ENCODE measurements at places on chromosomes 2 and 18. TPM values are rescaled to one million over a fixed set of nuclear protein-coding genes. Genes with fewer than 3 reads are reported as not detected.
A peak's percentile ranks its signal among the peaks of the same experiment; 100 is the strongest.

- no peak for DNase-seq
Measured at GRCh38 chr18:28984731-28985130, 807.8 kb upstream of the CDH2 start.

GRCh38 chr18:79374408-79375171, 21.1 kb upstream of the NFATC1 start:
- DNase-seq, result no peak

GRCh38 chr2:9993488-9994165, 42.1 kb downstream of the GRHL1 start:
- peak; percentile 55 for DNase-seq

DNA sequence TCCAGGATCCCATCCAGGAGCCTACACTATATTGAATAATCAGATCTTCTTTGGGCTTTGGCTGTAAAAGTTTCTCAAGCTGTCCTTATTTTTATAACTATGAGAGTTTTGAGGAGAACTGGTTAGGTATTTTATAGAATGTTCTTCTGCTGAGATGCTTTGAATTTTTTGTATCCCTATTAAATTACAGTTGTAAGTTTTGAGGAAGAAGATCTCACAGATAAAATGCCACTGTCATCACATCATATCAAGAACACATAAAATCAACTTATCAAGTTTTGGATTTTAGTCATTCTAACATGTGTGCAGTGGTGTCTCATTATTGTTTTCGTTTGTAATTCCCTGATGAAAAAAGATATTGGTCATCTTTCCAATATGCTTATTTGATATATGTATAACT, 260.2 kb upstream of the COL3A1 start:
- DNase-seq, result no peak

- DNase-seq, result no peak
Measured at GRCh38 chr18:62784966-62785413, 69.6 kb downstream of the PHLPP1 start.

GRCh38 chr18:49704334-49704733, 109.0 kb downstream of the ACAA2 start:
- no peak for DNase-seq

GRCh38 chr2:231707625-231707926, 749 bp upstream of the PTMA start:
- DNase-seq, result peak; percentile 80

DNA sequence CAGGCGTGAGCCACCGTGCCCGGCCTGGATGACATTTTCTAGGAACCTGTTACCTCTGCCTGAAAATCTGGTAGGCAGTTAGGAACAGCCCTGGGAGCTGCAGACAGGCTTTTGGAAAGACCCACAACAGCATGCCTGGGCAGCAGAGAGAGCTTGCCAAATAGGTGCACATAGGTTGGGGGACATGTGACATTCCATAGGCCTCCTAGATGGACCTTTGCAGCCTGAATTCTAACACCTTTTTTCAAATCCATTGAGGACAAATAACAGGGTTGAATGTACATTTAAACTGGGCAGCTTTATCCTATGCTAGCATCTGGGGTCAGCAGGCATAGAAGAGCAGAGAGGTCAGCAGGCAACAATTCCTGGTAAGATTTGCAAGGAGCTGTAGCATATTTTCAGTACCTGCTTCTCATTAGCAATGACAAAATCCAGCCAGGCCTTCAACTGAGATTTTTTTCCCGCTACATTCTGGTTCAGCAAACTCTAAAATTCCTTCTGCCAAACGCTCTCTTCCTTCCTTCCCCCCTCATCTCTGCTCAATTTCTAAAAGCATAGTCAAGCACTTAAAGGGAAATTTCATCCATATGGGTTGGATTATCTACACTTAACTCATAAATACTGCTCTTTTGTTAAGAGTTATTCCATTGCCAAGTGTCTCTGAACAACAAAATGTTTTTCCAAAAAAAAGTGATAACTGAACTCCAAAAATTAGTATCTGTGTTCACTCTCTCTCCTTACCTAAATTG, 75.2 kb downstream of the SOWAHC start:
- DNase-seq, result peak; percentile 47

- DNase-seq, result no peak
Measured at GRCh38 chr2:199812493-199812892, 38.5 kb downstream of the FTCDNL1 start.

GRCh38 chr2:202121532-202122162, 48.6 kb downstream of the KIAA2012 start:
- DNase-seq, result no peak

DNA sequence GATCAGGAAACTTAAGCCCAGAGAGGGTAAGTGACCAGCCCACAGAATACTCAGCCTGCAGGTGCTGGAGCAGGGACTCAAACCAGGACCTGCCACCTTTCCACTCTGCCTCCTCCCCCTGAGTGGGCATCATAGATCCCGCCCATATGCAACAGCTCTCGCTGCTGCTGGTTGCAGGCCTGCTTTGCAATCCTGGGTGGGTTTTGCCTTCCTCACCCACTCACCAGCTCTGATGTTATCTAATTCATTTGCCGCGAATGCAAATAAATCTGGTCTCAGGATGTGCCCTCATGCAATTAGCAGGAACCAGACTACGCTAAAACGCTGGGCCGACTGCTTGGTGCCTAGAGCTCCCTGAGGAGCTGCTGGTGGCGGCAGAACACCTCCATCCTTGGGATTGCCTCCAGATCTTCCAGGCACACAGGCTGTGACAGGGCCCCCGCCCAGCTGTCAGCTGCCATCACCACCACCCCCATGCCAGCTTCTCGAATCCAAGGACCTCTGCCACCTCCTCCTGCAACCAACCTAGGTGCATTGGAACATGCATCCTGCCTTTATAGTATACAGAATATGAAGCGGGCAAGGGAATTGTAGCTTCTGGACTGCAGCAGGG, 28.8 kb downstream of the CNGA3 start:
- DNase-seq, result no peak

DNA sequence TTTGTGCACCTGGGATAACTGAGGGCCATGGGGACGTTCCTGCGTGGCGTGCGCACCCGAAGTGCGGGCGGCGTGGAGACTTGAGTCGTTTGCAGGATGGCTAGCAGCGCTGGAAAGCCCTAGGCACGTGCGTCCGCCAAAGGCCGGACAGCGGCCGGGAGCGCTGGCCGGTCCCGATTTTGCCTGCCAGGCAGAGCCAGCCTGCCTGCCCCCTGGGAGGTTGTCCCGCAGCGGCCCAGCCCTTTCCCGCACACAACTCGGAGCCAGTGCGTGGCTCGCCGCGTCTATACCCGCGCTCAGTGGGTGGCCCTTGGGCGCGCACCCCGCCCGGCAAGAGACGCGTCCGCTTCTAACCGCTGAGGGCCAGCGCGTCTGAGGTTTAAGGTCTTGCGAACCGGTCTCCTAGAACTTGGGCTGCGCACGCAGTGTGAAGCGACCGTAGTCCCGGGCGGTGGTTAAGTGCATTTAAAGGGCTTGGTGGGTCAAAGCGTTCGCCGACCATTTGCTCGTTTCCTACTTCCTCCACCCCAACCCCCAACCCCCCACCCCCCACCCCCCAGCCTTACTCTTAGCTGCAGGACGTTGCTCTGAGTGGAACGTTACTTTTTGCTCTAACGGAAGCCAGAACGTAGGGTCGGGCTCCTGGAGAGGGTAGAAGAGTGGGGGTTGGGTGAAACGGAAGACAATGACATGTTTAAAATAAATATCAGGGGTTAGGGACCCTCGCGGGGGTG, 627 bp downstream of the CDCA7 start:
- DNase-seq, result peak; percentile 55

DNA sequence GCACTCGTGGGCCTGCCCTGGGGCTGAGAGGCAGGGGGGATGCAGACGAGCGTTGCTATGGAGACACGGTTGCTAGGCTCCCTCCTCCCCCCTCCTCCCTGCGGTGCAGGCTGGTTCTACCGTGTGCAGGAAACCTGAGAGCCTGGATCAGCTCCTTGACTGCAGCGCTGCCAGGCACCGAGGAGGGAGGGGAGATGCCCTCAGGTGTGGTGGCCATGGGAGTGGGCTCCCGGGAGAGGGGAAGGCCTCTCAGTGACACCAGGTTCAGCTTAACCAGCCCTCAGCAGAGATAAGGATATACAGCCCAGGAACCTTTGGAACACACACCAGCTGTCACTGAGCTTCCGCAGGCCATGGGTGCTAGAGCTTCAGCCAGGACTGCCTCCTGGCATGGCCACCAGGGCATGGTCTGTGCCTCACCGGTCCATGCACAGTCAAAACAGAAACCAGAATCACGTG, 124.4 kb upstream of the PXDN start:
- no peak for DNase-seq

DNA sequence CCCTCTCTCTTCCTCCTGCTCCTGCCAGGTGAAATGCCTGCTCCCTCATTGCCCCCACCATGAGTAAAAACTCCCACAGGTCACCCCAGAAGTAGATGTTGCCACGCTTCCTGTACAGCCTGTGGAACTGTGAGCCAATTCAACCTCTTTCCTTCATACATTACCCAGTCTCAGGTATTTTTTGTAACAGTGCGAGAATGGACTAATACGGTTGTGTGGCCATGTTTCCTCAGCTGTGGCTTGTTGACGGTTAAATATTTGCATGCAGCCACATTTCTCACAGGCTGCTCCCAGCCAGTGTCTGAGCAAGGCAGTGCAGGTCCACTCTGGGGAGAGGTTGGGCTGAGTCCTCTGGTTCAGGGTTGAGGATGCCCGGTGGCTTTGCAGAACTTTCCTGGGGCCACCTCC, 27.8 kb upstream of the COPS8 start:
- no peak for DNase-seq

GRCh38 chr2:131121464-131121863, 16.3 kb downstream of the PLEKHB2 start:
- DNase-seq, result no peak

DNA sequence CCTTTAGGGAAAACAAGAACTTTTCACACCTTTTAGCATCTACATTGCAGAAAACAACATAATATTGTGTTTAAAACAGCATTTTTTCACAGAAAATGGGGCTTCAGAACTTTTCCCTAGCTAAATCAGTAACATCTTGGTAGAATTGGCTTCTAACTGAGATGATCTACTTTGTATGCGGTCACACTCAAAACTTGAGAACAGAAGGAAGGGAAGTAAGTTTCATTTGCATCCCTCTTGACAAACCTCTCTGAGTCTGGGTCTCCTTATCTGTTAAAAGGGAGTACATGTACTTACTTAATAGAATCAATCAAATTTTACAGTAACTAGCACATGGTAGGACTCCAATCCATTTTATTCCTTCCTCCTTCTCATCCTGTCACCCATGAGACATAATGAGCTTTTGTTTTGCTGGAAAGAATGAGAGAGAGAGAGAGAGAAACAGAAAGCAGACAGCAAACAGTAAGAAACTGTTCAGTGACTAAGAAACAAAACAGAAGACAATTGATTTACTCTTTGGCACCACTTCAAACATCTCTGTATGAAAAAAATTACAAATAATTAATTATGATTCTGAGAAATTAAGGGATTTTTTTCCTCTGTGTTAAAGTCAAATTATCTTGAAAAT, 387.3 kb downstream of the SATB2 start:
- no peak for DNase-seq

- DNase-seq, result no peak
Measured at GRCh38 chr2:132638313-132639040, 31.5 kb downstream of the LYPD1 start.

Gene FEV
- 0.58 TPM for polyA plus RNA-seq

Gene KANSL3
- polyA plus RNA-seq, result 36.3 TPM

Gene MSH6
- polyA plus RNA-seq, result 33.3 TPM

Gene GRB14
- polyA plus RNA-seq, result 2.4 TPM

Gene EVX2
- polyA plus RNA-seq, result not detected

Gene REG3G
- not detected for polyA plus RNA-seq

Gene TTR
- polyA plus RNA-seq, result not detected
